Stimulated activated CD4-positive, alpha-beta T cell treated with anti-CD3 and anti-CD28 coated beads, TNF-alpha, amount 100 ng/mL, for 1 hour (primary cell): ENCODE measurements at places on chromosomes 11 and 22.

GRCh38 chr11:69617220-69617619, 23.7 kb upstream of the CCND1 start:
- no peak for DNase-seq

- no peak for DNase-seq
Measured at GRCh38 chr11:13137844-13138301, 128.8 kb downstream of the RASSF10 start.

- no peak for DNase-seq
Measured at GRCh38 chr11:110467556-110467955, 37.8 kb downstream of the FDX1 start.

DNA sequence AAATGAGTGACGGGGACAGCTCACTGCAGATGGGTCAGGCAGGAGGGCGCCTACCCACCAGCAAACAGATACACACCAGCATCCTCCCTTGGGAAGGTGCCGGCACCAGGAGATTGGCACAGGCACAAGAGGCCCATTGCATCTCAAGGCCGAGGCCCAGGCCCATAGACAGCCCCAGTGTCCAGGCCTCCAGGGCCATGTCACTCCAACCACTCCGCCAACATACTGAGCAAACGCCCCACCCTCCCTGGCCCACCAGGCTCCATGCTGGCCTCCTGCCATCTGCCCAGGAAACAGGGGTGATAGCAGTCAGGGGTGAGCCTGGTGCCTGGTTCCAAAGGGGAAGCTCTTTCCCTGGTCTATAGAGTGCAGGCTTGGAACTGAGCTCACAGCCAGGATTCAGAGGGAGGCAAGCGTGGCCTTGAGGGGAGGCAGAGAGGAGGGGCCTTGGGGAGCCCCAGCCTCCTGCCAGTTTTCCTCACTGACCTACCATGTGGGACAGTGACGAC, 34.7 kb downstream of the PISD start:
- DNase-seq, result no peak

DNA sequence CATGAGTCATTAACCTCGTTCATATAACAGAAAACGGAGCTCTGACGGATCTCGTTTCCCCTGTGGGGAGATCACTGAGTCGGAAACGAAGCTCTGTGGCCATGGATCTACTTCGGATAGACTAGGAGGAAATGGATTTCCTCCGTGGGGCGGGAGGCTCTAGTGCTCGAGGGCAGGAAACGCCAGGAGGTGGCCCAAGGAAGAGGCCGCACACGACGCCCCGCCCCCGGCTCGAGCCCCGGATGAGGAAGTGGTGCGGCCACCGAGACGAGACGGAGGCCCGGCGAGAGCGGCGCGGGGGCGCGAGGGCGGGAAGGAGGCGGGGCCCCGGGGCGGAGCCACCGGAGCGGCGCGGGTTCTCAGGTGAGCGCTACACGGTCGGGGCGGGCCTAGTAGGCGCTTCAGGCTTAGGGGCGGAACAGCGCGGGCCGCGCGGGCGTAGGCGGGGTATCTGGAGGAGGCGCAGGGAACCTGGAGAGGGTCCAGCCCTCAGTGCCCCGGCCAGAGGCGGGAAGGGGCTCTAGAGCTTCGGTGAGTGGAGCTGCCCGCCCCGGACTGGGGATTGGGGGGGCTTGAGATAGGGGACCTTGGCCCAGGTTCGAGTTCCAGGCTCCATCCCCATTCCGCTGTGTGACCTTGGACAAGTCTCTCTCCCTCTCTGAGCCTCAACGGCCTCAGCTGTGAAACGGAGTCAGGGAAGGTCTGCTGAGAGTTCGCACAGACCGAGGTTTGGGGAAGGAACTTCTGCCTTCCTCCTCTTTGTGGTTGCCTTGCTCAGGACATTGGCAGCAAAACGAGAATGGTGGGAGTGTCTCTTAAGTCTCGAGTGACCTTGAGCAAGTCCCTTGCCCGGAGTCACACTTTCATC, at the start of gene DEPDC5:
TSS of gene DEPDC5 (plus strand) at position 386 of the 868 bp plus-strand sequence. CDS start 903 bp downstream, outside the sequence.
- peak; percentile 95 for DNase-seq

GRCh38 chr11:23778971-23779370, 717.9 kb upstream of the LUZP2 start:
- DNase-seq, result no peak

- no peak for DNase-seq
Measured at GRCh38 chr22:17846326-17846992, 72.2 kb upstream of the BID start.

DNA sequence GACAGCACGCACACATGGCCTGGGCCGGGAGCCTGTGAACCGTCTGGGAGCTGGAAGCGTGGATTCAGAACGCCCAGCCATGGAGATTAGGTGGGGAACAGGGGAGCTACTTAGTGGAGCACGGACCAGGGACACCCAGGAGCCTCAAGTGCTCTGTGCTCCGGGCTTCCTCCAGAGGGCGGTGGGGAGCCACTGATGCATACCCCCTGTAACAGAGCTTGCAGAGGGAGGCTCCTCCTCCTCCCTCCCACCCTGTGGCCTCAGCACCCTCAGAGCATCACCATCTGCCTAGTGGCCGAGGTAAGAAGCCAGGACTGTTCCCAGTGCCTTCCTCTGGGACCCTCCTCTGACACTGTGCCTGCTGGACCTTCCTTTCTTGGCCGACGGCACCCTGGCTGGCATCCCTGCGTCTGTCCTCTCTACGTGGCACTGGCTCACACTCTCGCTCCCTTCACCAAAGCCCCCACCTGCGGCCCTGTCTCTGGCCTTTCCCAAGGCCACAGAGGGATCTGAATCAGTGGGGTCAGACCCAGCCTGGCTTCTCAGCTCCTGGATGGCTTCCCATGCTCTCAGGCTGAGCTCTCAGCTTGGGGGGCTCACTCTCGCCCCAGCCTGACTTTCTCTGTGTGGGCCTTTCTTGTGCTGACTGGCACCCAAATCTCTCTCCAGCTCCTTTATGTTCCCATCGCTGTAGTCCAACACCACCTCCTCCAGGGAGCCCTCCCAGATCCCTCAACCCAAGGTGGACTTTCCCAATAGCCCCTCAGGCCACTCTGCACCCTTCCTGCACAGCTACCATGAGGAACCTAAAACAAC, 780.9 kb downstream of the BRD1 start:
- peak; percentile 8 for DNase-seq

DNA sequence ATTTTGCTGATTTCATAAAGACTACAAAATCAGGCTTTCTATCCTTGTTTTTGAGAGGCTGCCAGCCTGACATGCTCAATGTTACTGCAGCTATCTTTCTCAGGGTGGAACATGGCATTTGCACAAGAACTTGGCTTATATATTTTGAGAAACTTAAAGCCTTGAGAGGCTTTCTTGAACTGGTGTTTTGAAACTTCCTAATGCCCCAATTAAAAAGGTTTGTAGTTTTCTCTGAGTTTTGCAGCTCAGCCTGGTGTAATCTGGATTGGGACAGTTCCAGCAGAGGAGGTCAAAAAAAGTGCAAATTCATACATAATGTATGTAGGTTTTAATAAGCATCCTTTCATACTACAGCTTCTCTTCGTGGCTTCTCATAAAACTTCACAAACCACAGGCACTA, 223.4 kb downstream of the FAM76B start:
- no peak for DNase-seq

GRCh38 chr11:6559369-6559768, 44.0 kb downstream of the RRP8 start:
- DNase-seq, result no peak

DNA sequence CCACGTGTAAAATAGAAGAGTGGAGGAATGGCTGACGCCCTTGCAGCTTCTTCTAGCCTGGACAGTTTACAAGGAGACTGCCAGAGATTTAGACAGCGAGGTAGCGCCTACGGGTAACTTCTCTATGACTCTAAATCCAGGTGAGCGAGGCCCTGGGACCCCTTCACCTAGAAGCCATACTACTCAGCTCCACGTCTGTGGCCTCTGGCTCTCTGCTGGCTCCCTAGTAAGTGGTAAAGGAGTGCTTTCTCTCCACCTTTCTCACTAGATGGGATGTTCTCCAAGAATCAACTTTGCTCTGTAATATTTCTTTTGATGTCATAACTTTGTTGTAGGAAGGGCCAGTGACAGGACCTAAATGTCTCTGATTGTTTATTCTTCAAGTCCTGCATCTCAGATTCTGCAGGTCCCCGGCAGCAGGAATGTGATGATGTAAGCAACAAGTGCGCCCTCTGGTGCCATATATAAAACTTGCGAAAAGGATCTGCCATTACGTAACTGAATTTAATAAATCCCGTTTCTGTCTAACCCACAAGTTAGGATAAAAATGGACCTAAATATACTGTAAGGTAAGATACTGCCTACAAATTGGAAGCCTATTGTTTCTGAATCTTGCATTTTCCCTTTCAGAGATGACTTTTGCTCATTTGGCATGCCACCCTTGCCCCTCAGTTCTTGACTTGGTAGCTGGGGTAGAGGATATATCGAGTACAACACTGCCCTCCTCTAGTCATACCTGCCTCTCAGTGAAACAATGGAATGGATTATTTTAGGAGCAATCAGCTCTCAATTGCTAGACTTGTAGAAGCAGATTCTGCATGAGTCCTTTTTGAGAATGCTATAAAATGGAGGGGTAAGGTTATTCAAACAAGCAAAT, 11.0 kb upstream of the PTPN5 start:
- DNase-seq, result no peak

- no peak for DNase-seq
Measured at GRCh38 chr22:45533703-45534102, 31.0 kb downstream of the FBLN1 start.

DNA sequence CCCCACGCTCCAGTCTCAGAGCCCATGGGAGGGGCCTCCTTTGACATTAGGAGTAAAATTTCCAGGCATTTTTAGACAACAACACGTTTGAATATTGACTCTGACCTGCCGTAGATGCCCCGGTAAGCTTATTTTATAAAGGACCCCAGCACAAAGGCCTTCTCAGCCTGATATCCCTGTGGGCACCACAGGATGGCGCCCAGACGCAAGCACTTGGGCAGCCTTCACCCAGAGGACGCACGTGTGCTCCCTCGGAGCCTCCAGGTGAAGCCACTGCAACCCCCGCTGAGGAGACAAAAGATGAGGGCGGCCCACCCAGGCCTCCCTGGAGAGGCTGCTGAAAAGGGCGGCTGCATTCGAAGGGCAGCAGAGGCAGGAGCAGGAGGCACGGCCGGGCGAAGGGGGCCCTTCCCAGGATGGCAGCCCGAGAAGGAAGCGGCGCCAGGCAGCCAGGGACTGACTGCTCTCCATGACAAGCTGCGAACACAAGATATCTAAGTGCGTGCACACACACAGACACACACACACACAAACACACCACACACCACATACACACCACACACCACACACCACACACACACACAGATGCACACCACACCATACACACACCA, 15.2 kb upstream of the TH start:
- no peak for DNase-seq

DNA sequence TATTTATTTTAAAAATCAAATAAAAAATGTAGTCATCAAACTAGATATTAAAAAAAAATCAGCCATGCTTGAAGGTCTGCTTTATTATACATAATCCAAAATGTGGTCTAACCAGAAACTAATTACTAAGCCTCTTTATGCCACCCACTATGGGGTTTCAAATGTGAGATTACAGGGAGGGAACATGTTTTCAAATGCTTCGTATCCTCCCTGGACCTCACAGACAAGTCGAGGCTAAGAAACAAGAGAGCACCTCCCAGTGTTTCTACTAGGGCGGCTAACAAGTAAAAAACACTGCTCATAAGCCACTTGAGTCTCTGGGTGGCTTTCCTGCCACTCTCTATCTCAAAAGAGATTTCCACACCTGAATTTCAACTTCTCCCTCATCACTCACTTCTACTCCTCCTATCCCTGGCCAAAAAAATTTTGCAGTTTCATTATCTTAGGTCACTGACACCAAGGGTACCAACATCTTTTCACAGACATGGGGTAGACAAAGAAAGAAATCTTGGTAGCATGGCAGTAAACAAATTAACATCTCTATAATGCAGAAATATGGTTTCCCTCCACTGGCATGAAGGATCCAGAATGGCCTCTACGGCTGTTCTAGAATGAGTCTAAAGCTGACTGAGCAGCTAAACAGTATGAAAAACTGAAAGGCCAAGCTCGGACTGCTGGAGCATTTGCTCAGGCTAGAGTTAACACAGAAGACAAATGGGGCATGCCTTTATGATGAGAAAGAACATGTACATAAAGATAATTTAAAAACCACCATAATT, 50.9 kb downstream of the PITPNB start:
- no peak for DNase-seq

DNA sequence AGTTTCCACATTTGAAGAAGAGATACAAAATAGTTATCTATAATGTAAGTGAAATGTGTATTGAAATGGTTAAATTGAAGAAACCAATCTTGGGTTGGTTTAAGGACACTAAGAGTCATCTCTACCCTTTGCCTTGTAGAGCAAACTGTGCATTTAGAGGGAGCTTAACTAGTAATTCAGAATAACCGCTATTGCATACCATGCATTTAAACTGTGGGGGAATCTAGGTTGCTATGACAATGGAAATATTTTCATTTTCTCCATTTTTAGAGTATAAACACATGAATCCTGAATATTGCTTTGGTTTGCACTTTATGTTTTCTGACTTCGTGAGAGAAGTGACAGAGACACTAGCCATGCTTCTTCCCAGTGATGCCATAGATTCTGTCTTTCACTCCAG, 39.7 kb downstream of the FAT3 start:
- DNase-seq, result no peak

DNA sequence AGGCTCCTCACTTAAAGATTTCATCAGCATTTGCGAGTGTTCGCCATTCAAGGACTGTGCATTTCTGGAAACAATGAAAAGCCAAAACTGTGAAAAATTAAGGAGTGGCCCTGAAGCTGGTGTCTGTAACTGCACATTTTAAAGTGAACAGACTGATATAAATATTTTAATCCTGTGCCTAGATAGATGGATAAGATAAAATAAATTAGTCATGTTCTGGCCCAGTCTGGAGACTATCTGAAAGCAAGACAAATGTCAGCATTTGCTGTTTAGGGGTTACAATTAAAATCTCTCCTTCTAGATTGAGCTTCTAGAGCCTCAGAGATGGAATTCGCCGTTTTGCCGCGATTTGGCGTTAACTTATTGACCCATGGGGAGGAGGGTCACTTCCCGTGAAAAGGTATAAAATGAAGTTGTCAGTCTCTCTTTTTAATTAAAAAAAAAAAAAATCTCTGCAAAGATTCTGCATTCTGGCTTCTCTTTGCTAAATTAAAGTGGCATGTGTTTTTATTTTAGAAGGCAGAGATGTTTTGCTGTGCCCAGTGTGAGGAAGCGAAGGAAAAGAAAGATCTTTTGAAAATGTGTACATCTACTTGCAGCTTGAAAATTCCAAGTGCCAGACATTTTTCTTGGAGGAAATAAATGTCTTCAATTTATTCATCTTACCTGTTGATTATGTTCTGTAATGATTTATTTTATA, 79.7 kb upstream of the WNT7B start:
- no peak for DNase-seq

DNA sequence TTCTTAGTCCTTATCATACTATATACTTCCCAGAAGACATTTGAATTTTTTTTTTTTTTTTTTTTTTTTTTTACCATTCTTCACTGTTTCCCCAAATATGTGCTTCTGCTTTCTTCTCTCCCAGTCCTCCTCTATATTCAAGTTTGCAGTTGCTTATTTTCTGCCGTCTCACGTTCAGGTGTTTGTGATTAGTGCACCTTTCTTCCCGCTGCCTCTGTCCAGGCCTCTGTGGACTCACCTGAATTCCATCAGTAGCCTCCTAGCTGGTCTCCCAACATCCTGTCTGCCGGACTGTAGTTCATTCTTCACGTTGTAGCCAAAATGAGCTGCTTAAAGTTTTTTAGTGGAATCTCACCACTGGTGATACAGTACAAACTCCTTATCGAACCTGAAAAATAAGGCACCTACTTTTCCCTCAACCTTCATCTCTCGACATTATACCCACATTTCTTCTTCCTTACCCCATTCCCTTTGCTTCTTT, 795 bp upstream of the MSANTD4 start:
- no peak for DNase-seq

- no peak for DNase-seq
Measured at GRCh38 chr22:20437613-20438426, at the start of gene SCARF2. SCARF2 (minus strand) TSS chr22:20437825; CDS start chr22:20437754, 71 bp downstream.

GRCh38 chr11:21896746-21897602, 295.9 kb upstream of the ANO5 start:
- DNase-seq, result no peak
